ENCODE measurements at places on chromosomes 6 and 20.

- no peak for DNase-seq
Observed at GRCh38 chr6:137172734-137173431, 561 bp downstream of the IL22RA2 start.

DNA sequence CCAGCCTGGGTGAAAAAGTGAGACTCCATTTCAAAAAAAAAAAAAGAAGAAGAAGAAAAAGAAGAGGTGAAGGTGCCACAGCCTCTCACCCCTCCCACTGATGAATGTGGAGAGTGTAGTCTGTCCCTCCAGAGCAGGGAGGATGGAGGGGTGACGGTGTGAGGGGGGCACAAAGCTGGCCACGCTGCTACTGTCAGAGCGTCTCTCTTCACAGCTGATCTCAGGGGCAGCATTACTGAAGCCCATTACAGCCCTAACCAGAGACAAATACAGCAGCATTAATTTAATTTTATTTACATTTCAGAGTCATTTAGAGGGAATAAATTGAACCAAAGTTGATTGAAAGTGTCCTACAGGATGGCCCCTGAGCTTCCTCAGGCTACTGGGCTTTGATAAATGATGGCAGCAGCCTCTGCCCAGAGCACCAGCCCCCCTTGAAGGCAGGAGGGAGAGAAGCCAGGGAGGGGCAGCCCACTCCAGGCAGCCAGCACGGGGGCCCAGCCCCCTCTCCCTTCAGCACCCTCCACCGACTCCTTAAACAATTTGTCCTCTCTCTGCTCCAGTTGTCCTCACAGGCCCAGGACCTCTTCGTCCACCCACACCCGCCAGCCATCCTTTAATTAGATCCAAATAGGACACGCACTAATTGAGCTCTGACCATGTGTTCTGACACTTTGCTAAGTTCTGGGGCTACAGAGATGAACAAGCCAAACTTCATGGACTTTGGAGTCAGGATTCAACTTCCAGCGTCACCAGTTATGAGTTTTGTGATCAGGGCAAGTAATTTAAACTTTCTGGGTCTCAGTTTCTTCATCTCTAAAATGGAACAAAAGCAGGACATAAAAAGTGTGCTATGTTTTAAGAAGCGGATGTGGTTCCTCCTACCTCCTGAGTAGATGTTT lies 18.6 kb upstream of the ZFAND3 start:
- no peak for DNase-seq

DNA sequence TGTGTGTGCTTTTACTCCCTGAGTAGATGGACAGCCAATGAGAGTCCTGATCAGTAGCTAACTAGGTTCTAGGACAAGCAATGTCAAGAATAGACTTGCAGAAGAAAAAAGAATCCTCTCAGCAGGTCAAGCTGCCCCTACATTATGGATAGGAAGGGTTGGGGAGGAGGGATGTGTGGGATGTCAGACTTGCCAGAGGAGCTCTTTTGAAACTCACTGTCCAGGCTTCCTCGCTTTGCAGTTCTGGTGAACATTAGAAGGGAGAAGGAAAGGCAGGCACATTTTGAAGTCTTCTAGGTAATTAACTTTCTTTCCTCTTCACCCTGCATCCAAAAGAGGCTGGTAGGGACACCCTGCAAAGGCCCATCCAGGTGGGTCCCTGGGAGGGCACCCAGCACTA lies 48.7 kb downstream of the SYNE1 start:
- peak; percentile 15 for DNase-seq

DNA sequence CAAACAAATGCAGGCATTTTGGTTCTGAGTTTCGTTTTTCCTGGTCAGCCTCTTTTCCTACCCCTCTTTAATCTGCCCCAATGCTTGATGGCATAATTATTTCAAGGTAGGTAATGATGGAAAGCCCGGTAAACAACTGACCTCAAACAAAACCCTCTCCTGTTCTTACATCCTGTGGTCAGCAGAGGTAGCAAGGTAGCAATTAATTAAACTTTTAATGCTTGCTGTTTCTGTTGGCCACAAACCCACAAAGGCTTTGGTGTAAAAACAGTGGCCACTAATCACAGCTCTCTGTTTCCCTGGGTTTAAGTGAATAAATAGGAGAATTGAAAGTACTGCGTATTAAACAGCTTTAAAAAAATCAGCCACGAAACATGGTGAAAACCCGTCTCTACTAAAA lies 261.5 kb upstream of the SOX4 start:
- DNase-seq, result no peak

DNA sequence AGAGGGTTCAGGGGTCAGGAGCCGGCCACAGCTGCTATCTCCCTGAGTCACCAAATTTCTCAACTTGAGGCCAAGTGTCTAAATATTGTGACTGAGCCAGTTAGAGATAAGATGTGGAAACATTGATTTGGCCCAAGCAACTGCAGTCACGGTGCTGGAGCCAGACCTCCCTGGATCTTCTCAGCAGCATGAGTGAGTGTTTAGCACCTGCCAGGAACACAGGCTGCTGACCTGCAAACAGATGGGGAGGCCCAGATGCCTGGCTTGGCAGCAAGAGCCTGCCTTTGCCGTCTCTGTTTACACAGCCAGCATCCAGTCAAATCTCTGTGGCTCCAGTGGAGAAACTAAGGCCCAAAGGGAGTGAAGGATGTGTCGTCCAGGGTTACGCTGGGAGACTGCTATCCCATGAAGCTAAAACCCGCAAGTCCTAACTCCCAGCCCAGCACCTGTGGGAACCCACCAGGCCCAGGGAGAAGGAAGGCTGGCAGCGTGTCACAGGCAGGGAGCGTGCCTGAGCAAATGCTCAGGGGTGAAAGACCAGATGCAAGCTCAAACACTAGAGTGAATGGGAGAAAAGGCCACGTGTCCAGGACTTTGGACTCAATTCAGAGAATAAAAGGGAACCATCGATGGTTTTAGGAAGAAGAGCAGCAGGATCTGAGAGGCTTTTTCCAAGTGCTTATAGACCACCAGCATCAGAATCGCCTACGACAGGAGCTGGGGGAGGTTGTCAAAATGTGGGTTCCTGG lies 15.9 kb upstream of the PTGIS start:
- DNase-seq, result peak; percentile 88

DNA sequence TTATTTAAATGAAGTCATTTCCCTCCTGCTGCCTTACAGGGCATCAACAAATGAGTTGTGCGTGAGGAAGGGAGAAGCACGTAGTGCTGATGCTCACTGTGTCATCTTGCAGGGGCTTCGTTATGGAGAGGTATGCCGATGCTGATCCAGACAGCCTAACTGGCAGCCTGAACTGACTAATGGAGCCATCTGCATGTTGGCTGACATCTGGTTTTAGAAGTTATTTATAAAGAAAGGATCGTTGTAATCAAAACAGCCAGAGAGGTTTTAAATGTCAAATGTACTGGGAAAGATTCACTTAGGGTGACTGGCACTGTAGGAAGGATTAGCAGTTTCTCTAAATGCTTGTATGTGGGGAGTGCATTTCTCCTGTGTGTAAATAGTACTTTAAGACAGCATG lies 54.6 kb downstream of the FARS2 start:
- DNase-seq, result no peak

GRCh38 chr6:154852687-154853086 lies 119.5 kb downstream of the SCAF8 start:
- DNase-seq, result no peak

- peak; percentile 17 for DNase-seq
Observed at GRCh38 chr6:34773916-34774315, 16.6 kb downstream of the SNRPC start.

DNA sequence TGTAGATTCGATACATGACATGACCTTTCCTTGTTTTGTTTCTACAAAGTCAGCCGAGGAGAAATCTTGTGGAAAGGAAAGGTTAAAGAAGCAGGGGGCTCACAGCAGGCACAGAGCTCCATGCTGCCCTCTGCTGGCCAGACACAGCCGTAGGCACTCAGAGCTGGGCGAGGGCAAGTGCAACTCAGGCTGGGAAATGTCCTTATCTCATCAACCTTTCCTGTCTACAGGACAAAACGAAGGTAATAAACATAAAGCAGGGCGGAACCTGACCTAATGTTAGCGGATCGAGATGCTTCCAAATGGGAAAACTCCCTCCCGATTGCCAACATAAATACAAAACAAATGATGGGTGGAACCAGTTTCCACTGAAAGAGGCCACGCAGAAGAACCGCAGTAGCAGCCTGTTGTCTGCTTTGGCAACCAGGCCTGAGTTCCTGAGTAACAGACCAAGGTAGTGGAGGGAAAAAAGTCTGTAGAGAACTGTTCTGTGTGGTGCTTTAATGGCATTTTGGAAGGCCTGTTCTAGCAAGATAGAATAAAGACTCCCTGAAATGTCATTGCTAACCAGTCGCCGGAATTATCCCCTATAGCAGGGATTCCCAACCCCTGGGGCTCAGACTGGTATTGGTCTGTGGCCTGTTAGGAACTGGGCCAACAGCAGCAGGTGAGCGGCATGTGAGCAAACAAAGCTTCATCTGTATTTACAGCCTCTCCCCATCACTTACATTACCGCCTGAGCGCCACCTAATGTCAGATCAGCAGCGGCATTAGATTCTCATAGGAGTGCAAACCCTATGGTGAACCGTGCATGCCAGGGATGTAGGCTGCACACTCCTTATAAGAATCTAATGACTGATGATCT lies 85.2 kb downstream of the MBOAT1 start:
- peak; percentile 21 for DNase-seq

DNA sequence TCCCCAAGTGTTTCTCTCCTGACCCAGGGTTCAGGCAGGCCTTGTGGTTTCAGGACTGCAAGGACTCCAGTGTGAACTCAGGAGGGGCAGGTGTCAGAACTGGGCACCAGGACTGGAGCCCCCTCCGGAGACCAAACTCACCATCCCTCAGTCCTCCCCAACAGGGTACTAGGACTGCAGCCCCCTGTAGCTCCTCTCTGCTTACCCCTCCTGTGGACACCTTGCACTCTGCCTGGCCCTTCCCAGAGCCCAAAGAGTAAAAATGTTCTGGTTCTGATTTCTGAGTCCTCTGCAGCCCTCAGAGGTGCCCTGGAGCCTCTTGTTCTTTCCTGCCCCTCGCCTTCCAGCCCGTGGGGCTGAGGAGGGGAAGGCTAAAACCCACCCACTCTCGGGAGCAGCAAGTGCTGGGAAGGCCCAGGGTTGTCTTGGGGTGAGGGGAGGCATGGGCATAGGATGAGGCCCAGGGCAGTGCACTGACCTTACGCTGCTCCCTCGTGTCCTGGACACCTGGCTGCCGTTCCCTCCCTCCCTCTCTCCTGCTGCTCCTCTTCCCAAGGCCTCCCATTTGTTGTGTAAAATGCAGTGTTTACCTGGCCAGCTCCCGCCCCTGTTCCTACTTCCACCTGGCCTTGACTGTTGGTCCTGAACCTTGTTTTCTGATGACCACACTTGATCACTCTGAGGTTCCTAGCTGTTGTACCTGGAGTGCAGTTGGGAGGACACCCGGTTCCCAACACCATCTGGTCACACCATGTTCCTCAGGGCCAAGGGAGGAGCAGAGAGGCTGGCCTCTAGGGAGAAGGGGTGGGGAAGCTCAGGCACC lies 9.9 kb downstream of the CNPY3 start:
- DNase-seq, result no peak

DNA sequence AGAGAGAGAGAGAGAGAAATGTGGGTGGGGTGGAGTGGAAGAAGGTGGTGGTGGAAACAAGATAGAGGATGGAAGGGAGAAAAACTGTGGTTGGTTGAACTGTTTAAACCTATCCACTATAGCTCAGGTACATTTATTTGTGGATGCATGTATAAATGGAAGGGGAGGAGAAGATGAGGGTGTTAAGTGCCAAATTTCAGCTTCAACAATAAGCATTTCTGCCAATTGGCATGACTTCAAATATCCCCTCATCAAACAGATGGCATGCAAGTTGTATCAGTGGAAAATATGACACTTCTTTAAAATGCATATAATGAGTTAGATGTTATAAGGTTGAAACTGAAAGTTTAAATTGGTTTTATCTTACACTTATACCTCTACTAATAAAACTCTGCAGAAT lies 216.1 kb downstream of the LMBRD1 start:
- DNase-seq, result no peak

Data from inflammatory macrophage treated with lipopolysaccharide for 1 hour (primary cell).